ENCODE measurements at places on chromosomes 4 and X. TPM values are rescaled to one million over a fixed set of nuclear protein-coding genes. Genes with fewer than 3 reads are reported as not detected.

The FSTL5 gene
- polyA plus RNA-seq = not detected

The P2RY10 gene
- 81.7 TPM for polyA plus RNA-seq

The TRIM60 gene
- not detected for polyA plus RNA-seq

The FREM3 gene
- not detected for polyA plus RNA-seq

The FAT1 gene
- 0.04 TPM for polyA plus RNA-seq

The IL1RAPL1 gene
- polyA plus RNA-seq = not detected

The CENPE gene
- 0.15 TPM for polyA plus RNA-seq

The CTAG2 gene
- polyA plus RNA-seq = not detected

The CYP2U1 gene
- polyA plus RNA-seq = 7.4 TPM

The SCD5 gene
- polyA plus RNA-seq = 0.03 TPM

The ZRSR2 gene
- 28.6 TPM for polyA plus RNA-seq

The AR gene
- polyA plus RNA-seq = not detected

The MSANTD1 gene
- 0.63 TPM for polyA plus RNA-seq

The CITED1 gene
- not detected for polyA plus RNA-seq

The POLR2B gene
- 48.8 TPM for polyA plus RNA-seq

Measured in B cell (primary cell).